ENCODE measurements at places on chromosomes 13 and 19. TPM values are rescaled to one million over a fixed set of nuclear protein-coding genes. Genes with fewer than 3 reads are reported as not detected.

CCDC9 gene
- total RNA-seq, result 11.2 TPM

ADGRE3 gene
- total RNA-seq, result not detected

MTMR6 gene
- total RNA-seq, result 29.6 TPM

RDH8 gene
- not detected for total RNA-seq

RNF17 gene
- total RNA-seq, result not detected

ZNF540 gene
- total RNA-seq, result 0.81 TPM

TEX30 gene
- total RNA-seq, result 18.2 TPM

SLC5A5 gene
- not detected for total RNA-seq

CBY2 gene
- total RNA-seq, result not detected

SIGLEC5 gene
- total RNA-seq, result not detected

ZNF85 gene
- 7.1 TPM for total RNA-seq

KCNN4 gene
- 12.2 TPM for total RNA-seq

GIPR gene
- total RNA-seq, result 0.12 TPM

TMIGD2 gene
- total RNA-seq, result not detected

ZNF345 gene
- total RNA-seq, result 1.8 TPM

ZSWIM9 gene
- total RNA-seq, result 1.4 TPM

GJB2 gene
- 0.06 TPM for total RNA-seq

LMTK3 gene
- total RNA-seq, result under 0.01 TPM

FFAR1 gene
- total RNA-seq, result not detected

FSD1 gene
- 0.99 TPM for total RNA-seq

IL17D gene
- total RNA-seq, result 5.3 TPM

ZNF208 gene
- 1.1 TPM for total RNA-seq

AKAP8 gene
- total RNA-seq, result 13.6 TPM

OR10H1 gene
- not detected for total RNA-seq
